Omental fat pad (tissue), 4 donors: ENCODE measurements at places on chromosomes 1 and 21. TPM values are rescaled to one million over a fixed set of nuclear protein-coding genes. Genes with fewer than 3 reads are reported as not detected.
A peak's percentile ranks its signal among the peaks of the same experiment; 100 is the strongest.

- no peak for DNase-seq
Measured at GRCh38 chr1:186812570-186812969, 16.2 kb upstream of the PLA2G4A start.

- no peak for DNase-seq
Measured at GRCh38 chr1:56309065-56309464, 270.3 kb downstream of the PLPP3 start.

- DNase-seq = no peak
Measured at GRCh38 chr1:60589046-60589748, 493.2 kb upstream of the NFIA start.

GRCh38 chr1:161440312-161440894 lies 64.9 kb upstream of the FCGR2A start:
- no peak for DNase-seq

DNA sequence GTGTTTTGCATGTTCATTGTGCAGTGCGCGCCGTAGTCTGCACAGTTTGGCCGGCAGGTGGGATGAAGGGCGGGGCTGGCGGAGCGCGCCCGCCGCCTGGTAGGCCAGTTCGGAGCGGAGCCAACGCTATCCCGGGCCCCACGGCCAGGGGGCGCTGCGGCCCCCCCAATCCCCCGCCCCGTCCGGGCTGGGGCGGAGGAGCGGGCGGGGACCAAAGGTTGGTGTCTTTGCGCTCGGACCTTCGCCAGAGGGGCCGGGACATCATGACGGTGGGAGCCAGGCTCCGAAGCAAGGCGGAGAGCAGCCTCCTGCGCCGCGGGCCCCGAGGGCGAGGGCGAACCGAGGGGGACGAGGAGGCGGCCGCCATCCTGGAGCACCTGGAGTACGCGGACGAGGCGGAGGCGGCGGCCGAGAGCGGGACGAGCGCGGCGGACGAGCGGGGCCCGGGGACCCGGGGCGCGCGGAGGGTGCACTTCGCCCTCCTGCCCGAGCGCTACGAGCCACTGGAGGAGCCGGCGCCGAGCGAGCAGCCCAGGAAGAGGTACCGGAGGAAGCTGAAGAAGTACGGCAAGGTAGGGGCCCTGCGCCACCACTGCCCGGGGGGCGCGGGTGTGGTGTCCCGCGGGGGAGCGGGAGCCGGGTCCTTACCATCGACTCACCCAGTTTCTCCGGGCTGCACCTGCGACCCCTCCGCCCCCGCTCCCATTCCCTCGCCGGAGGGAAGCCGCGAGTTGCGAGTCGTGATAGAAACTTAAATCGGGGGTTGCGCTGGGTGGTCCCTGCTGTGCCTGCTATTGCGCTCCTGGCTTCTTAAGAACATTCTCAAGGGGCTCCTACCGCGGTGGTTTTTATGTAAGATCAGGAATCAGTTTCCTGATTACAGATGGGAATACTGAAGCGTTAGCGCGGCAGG lies at the start of gene C1orf115:
TSS of gene C1orf115 (plus strand) at position 224 of the 913 bp plus-strand sequence. CDS start at position 264, 40 bp downstream.
- peak; percentile 42 for DNase-seq

GRCh38 chr1:184502161-184502560 lies 115.3 kb downstream of the C1orf21 start:
- no peak for DNase-seq

GRCh38 chr1:17573518-17574041 lies 34.1 kb downstream of the ARHGEF10L start:
- DNase-seq = no peak

DNA sequence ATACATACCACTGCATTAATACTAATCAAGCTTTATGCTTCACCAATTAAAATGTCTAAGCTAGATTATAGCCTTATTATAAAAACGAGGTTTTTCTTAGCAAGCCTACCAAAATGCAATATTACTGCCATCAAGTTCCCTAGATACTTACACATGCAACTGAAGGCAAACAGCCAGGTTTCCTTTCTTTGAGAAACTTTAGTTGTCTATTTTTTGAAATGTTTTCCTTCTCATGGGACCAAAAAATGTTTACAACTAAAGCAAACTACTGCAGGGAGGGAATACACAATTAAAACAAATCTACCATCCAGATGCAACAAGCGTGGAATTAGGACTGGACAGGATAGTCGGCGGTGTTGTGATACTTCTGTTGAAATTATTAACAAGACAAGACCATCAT lies 1.3 kb downstream of the ZNF644 start:
- DNase-seq = no peak

- DNase-seq = no peak
Measured at GRCh38 chr1:28297826-28298225, 31.0 kb upstream of the MED18 start.

- no peak for DNase-seq
Measured at GRCh38 chr1:64906447-64906846, 59.9 kb downstream of the JAK1 start.

- DNase-seq = no peak
Measured at GRCh38 chr1:246773213-246773641, 49.0 kb downstream of the SCCPDH start.

GRCh38 chr1:182029002-182029378 lies 32.5 kb downstream of the ZNF648 start:
- no peak for DNase-seq

DNA sequence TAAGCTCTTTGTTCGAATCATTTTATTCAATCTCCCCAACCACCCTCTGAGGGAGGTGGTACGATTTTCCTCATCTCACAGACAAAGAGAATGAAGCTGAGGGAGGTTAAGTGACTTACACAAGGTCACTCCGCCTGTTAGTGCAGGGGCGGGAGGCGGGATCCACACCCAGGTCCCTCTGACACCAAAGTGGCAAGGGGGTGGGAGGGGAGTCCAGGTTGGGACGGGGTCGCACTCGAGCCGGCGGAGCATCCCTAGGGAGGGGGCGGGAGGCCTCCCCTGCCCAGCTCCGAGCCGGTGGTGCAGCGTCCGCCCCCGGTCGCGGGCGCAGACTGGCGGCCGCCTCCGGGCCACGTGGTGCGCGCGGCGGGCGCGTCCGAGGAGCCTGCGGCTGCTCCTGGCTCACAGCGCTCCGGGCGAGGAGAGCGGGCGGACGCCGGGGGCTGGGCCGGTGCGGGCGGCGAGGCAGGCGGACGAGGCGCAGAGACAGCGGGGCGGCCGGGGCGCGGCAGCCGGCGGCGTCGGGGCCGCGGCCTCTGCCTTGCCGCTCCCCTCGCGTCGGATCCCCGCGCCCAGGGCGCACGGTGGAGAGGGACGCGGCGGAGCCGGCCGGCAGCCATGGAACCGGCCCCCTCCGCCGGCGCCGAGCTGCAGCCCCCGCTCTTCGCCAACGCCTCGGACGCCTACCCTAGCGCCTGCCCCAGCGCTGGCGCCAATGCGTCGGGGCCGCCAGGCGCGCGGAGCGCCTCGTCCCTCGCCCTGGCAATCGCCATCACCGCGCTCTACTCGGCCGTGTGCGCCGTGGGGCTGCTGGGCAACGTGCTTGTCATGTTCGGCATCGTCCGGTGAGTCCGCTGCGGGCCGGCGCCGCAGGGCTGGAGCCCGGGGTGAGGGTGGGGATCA lies at the start of gene OPRD1:
TSS of gene OPRD1 (plus strand) at position 405 of the 903 bp plus-strand sequence. CDS start at position 619, 214 bp downstream.
- no peak for DNase-seq

- DNase-seq = no peak
Measured at GRCh38 chr1:37323486-37324377, 150.6 kb upstream of the ZC3H12A start.

- DNase-seq = no peak
Measured at GRCh38 chr1:32702599-32703478, at the start of gene SYNC. TSS of gene SYNC (minus strand) at chr1:32702770. CDS start at chr1:32702660, 110 bp downstream.

GRCh38 chr1:156480411-156481192 lies 20.0 kb downstream of the MEF2D start:
- no peak for DNase-seq

- no peak for DNase-seq
Measured at GRCh38 chr1:32201011-32201855, 838 bp downstream of the CCDC28B start.

GRCh38 chr1:29482991-29483390 lies 246.7 kb downstream of the PTPRU start:
- no peak for DNase-seq

- no peak for DNase-seq
Measured at GRCh38 chr1:63674865-63675419, 81.7 kb downstream of the PGM1 start.

DNA sequence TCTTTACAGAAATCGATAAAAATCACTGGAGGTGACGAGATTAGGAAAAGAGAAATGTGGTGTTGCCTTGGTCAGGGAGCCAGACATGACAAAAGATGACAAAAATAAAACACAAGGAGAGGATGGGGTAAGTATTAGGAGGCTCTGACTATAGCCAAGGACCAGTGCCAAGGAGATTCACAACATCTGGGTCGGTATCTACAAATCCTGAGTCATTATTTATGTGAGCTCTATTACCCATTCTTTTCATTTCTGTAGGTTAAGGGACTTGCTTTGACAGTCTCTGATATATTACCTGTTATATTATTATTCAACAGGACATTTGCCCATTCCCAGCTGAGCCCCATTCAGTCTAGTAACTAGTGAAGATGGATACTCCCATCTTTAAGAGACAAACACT lies 120.8 kb downstream of the TYW3 start:
- no peak for DNase-seq

DNA sequence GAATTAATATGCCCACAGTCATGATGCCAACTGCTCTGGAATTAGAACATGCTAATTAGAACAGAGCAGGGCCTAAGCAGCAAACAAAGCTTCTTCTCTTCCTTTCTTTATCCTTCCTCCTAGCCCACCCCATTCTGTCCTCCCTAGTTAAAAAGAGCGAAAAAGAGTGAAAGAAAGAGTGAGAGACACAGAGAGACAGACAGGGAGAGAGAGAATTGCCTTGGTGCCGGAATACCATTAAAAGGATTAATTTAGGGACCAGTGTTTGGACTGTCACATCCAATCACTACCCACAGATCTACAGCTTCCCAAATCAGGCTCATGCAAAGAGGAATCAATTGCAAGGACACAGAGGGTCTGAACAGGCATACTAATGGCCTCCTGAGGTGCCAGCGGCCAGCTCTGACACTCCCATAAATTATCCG lies 7.0 kb downstream of the ERI3 start:
- DNase-seq = no peak

BOLA1 gene
- total RNA-seq = 28.8 TPM

ST6GALNAC5 gene
- 3.2 TPM for total RNA-seq

FCRL1 gene
- not detected for total RNA-seq

DPT gene
- 147 TPM for total RNA-seq

IFI44L gene
- 15.5 TPM for total RNA-seq

ZBTB37 gene
- total RNA-seq = 9.7 TPM

OR6N1 gene
- not detected for total RNA-seq

MYBPH gene
- not detected for total RNA-seq

ARHGEF16 gene
- 3.2 TPM for total RNA-seq

KCNJ9 gene
- not detected for total RNA-seq

CYP4X1 gene
- 18.5 TPM for total RNA-seq

CD5L gene
- total RNA-seq = not detected

NPHS2 gene
- total RNA-seq = not detected

PEX14 gene
- 10.7 TPM for total RNA-seq

PRDX6 gene
- 492 TPM for total RNA-seq
